ENCODE measurements at places on chromosomes 5 and 9. TPM values are rescaled to one million over a fixed set of nuclear protein-coding genes. Genes with fewer than 3 reads are reported as not detected.

PFN3 gene
- not detected for total RNA-seq

FAM221B gene
- not detected for total RNA-seq

FAM120A gene
- 143 TPM for total RNA-seq

RNF183 gene
- not detected for total RNA-seq

ALDH1A1 gene
- total RNA-seq: 77.7 TPM

SPINK7 gene
- not detected for total RNA-seq

BAG1 gene
- total RNA-seq: 111 TPM

SLC12A7 gene
- 39.4 TPM for total RNA-seq

RBM27 gene
- total RNA-seq: 15.4 TPM

CTNND2 gene
- total RNA-seq: 1.2 TPM

PCDHB11 gene
- 2.6 TPM for total RNA-seq

IL4 gene
- not detected for total RNA-seq

MYO10 gene
- total RNA-seq: 32.6 TPM

PCDHA3 gene
- 0.73 TPM for total RNA-seq

IFNA6 gene
- total RNA-seq: not detected

RHOBTB3 gene
- 93.0 TPM for total RNA-seq

LIX1 gene
- total RNA-seq: not detected

PCDHB3 gene
- 2.0 TPM for total RNA-seq

PDLIM4 gene
- total RNA-seq: 7.7 TPM

FOXD1 gene
- 0.10 TPM for total RNA-seq

LRSAM1 gene
- total RNA-seq: 16.4 TPM
